ENCODE measurements at places on chromosomes 1 and 21.
A peak's percentile ranks its signal among the peaks of the same experiment; 100 is the strongest.

GRCh38 chr1:88503646-88504045, 180.4 kb upstream of the PKN2 start:
- DNase-seq = peak; percentile 11

DNA sequence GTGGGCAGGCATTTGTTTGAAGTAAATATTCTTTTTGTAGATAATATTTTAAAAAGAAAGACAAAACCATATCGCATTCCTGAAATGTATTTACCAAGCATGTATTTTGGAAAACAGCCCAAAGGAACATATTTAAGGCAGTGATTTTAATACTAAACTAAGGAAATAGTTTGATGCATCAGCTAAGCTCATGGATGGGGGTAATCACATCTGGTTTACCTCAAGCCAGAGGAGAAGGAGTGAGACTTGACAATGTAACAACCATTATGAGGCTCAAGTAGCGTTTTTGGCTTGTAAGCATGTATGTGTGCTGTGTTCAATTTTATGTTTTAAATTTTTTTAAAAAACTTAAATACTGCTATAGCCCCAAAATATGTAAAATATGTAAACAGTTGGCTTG, 390.5 kb downstream of the DISC1 start:
- DNase-seq = peak; percentile 14

GRCh38 chr1:47805921-47806361, 191.2 kb downstream of the TRABD2B start:
- DNase-seq = no peak

- DNase-seq = no peak
Measured at GRCh38 chr1:102942324-102942723, 166.0 kb downstream of the COL11A1 start.

DNA sequence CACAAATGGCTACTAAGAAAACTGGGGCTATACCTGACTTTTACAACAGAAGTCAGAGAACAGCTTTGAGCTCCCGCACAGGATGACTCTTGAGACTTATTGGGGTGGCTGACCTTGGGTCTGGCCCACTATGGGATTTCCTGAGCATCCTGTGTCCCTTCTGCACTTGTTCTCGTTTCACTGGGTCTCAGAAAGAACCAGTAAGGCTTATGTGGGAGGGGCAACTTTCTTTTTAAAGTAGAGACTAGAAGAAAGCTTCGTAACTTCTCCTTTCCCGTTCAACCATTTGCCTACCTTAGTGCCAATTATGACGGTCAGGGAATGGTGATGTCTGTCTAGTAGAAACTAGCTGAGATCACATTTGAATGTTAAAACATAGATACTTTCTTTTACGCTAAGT, 59.5 kb upstream of the C1orf105 start:
- no peak for DNase-seq

DNA sequence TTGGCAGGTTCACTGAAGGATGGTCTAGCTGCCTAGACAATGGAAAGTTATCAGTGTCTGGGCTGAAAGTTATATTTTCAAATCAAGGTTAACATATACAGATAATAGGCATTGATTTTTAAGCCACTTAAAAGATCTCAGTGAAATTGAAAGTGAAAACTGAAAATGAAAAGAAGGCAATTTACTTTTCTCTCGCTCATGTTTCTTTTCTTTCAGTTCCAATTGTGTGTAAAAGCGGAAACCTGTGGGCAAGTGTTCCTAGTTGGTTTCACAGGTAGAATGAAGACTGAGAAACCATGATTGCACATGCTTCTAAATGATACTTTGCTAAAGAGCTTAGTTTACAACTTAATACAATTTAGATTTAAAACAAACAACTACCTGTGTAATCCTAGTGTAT, 383.7 kb downstream of the ZP4 start:
- DNase-seq = no peak

- DNase-seq = no peak
Measured at GRCh38 chr1:21961799-21962198, 15.0 kb upstream of the CELA3B start.

- DNase-seq = no peak
Measured at GRCh38 chr1:19618428-19618827, 25.7 kb upstream of the NBL1 start.

- DNase-seq = peak; percentile 14
Measured at GRCh38 chr1:96842215-96842614, 120.6 kb downstream of the PTBP2 start.

DNA sequence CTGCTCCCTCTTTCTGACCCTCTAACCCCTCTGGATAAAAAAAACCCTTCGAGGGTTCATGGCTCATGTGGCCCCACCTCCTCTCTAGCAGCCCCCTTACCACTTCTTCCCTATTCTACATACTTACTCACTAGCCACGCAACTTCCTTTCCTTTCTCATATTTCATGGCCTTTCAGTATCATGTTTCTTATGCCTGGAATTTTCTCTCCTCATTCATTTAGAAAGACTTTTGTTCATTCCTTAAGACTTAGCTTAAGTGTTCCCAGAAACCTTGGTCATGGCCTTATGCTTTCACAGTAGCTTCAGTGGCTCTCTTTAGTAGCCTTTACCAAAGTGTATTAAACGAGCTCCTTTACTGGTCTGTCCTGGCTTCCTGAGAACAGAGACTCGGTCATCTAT, 6.1 kb downstream of the ACP6 start:
- no peak for DNase-seq

- DNase-seq = no peak
Measured at GRCh38 chr1:239719642-239720258, 333.4 kb downstream of the CHRM3 start.

GRCh38 chr1:221711656-221712055, 30.2 kb downstream of the DUSP10 start:
- DNase-seq = no peak

- DNase-seq = no peak
Measured at GRCh38 chr1:74388855-74389254, 123.6 kb downstream of the LRRC53 start.

GRCh38 chr1:20035114-20035513, 34.9 kb upstream of the PLA2G5 start:
- DNase-seq = no peak

- DNase-seq = no peak
Measured at GRCh38 chr21:18252256-18252655, 7.6 kb downstream of the CHODL start.

DNA sequence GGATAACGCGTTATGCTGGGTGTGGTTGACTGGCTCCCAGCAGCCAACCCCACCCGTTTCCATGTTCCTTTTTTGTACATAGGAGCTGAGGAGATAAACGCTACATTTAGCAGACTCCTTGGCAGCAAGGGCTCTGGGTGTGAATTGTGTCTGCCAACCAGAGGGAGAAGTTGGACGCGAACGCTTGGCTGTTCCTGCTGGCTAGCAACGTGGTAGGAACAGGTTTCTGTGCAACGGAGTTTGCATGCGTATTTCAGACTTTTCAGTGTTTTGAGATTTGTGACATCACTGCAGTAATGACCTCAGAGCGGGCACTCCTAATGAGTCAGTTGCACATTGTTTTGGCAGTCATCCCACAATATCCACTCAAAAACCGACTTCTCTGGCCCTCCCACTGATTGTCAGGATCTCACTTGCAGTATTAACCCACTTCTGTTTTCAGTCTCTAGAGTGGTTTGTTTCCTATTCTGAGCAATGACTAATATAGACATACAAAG, 98.7 kb upstream of the RGS1 start:
- peak; percentile 44 for DNase-seq

GRCh38 chr1:55959136-55959548, 620.2 kb downstream of the PLPP3 start:
- no peak for DNase-seq

DNA sequence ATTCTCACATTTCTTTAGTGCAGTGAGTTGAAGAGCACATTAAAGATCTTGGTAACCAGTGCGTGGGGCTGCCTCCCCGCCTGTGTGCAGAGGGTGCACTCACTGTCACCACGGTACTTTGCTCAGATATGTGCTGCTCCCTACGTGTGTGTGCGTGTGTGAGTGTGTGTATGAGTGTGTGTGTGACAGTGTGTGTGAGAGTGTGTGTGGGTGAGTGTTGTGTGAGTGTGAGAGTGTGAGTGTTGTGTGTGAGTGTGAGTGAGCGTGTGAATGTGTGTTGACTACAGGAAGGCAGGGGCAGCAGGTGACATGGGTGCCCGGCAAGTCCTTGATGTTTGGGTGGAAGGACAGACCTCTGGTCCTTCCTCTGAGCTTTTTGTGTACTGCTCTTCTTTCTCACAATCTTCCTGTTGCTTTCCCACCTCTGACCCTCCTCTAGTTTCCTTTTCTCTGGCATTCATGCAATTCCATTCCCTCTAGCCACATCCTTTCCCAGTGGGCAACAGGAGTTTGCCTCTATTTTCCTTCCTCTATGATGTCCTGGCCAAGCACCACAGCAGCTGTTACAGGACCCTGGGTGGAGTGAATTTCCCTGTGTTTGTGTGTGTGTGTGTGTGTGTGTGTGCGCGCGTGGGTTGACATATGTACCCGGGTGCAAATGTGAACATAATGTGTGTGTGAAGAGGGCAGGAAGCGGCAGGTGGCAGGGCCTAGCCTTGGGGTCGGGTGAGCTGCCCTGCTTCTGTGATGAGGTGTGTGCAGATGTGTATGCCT, 19.8 kb downstream of the LHX4 start:
- no peak for DNase-seq
